ENCODE measurements at places on chromosomes 2 and 18. TPM values are rescaled to one million over a fixed set of nuclear protein-coding genes. Genes with fewer than 3 reads are reported as not detected.

C1GALT1C1L gene
- not detected for total RNA-seq

CYRIA gene
- 47.6 TPM for total RNA-seq

LINC00305 gene
- total RNA-seq, result not detected

DYNAP gene
- total RNA-seq, result not detected

RAMP1 gene
- total RNA-seq, result not detected

SP140L gene
- 25.9 TPM for total RNA-seq

VRK2 gene
- total RNA-seq, result 72.8 TPM

POLR1B gene
- 36.1 TPM for total RNA-seq

PRKAG3 gene
- not detected for total RNA-seq

LIMS1 gene
- total RNA-seq, result 180 TPM

ANKRD62 gene
- total RNA-seq, result not detected

TUBB8B gene
- total RNA-seq, result not detected

BOLL gene
- total RNA-seq, result not detected

MARCHF7 gene
- total RNA-seq, result 195 TPM

SMC6 gene
- total RNA-seq, result 61.9 TPM

INHA gene
- not detected for total RNA-seq
